Stimulated activated CD4-positive, alpha-beta T cell treated with anti-CD3 and anti-CD28 coated beads, Interleukin-4, amount 100 ng/mL, for 4 hours (primary cell): ENCODE measurements at places on chromosomes 6 and 20.

- DNase-seq: no peak
Observed at GRCh38 chr6:118864341-118865099, 29.4 kb upstream of the ASF1A start.

GRCh38 chr6:75220357-75220756 lies 14.5 kb upstream of the COL12A1 start:
- no peak for DNase-seq

DNA sequence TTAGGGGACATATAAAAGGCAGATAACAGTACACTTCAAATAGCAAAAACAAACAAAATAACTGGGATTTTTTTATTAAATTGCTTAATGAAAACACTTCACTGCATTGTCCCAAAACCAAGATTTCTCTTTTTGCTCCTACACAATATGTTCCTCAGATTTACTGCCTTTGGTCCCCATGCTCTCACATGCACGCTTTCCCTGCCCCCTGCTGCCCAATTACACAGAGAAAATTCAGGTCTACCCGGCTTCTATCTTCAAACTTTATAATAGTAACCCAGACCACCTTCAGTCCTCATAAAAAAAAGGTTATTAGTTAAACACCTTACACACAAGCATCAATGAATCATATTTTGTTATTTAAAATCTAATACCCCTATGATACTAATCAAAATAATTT lies 673.8 kb upstream of the HS3ST5 start:
- no peak for DNase-seq

- no peak for DNase-seq
Observed at GRCh38 chr6:106045077-106045476, 41.1 kb upstream of the PRDM1 start.

- DNase-seq: no peak
Observed at GRCh38 chr6:104736545-104736944, 123.2 kb downstream of the HACE1 start.

DNA sequence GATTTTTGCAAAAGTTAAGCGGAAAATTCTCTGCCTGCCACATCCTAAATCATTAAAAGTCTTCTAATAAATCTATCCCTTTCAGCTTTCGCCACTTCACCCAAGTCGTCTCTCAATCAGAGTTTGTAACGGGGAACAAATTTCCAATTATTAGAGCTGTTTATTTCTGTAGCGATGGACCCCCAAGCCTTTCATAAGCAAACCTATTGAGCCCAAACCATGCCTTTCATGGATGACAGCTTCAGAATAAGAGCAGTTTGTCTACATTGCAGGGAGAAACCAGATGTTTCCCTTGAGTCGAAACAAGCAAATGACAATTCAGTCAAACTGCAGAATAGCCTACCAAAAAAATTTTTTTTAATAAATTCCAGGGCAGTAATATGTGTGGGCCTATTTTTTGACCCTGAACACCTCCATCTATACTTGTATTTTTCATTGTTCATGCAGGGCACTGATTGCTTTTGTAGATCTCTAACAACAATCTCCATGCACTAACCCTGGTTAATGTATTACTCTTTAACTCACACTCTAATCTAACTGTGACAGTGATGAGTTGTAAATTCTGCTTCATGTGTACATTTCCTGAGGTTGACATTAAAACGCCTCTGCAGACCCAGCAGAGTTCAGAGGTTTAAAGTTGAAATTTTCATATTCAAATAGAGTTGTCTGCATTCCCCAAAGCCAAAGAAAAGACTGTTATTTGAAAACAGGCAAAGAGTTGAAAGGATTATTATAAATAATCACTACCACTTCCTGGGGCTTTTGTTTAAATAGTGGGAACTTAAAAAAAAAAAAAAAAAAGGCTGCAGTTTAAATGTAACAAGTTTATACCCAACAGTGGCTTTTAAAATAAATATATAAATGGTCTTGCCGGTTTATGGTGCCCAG lies 64.5 kb downstream of the ATP9A start:
- DNase-seq: no peak

DNA sequence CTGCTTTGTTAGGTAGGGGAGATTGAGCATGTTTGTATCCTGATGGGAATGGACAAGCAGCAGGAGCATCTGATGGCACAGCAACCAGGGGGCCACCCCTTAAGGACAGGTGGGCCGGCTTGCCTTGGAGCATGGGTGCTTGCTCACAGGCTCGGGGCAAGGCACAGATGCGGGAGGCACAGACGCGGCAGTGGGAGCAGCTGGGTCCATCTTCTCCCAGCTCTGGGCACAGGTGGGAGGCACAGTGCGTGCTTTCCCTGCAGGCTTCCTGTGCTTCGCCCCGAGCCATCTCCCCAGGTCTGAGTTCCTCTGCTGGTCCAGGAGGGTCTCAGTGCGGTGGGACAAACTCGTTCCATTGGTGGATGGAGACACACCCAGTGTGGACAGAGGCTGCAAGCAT lies 73.6 kb upstream of the BHLHE23 start:
- no peak for DNase-seq

DNA sequence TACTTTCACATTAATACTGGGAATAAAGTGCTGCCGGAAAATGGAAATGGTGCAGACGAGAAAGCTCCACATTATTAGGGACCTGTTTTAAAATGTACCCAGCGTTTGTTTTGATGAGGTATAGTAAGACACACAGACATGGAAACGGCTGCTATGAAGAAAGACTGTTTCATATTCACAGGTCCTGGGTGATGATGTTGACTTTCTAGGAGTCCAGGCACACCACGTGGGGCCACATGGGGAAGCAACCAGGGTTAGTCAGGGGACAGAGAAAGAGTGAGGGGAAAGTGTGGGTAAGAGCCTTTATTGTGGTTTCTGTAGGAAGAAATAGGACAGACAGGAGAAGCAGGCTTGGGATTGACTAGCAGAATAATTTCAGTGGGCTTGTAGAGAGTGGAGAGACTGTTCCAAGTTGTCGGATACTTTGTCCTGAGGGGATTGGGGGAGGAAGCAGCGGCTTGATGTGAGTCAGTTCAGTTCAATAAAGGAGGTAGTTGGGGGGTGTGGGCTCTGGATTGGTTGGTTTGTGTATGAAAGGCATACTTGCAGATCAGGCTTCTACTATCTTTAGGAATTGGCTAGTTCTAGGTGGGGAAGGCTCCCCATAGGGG lies 112.0 kb upstream of the MCHR2 start:
- no peak for DNase-seq

- DNase-seq: no peak
Observed at GRCh38 chr6:69825904-69826303, 29.1 kb upstream of the LMBRD1 start.

- no peak for DNase-seq
Observed at GRCh38 chr6:43123461-43124314, 47.4 kb upstream of the SRF start.

- DNase-seq: no peak
Observed at GRCh38 chr6:136499370-136499769, 50.9 kb downstream of the MAP7 start.

DNA sequence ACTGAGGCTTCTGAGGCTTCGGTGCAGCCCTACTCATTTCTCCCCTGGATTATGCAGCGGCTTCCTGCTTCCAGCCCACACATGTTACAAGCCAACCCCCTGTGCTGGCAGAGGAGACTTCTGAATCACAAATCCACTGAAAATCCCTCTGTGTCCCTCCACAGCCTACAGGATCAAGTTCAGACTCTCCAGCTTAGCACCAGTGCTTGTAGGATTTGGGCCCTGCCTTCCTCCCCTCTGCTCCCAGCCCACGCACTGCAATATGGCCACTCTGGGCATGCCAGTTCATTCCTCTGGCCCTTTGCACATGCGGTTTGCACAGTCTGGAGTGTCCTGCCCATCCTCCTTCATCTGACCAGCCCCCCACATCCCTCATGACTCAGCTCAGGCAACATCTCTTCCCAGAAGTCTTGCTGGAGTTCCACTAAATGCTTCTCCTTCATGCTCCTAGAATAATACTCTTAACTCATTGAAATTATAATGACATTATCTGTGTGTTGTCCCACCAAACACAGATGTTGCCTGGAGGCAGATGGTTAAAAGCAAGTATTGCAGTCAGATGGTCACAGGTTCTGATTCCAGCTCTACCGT lies 15.9 kb upstream of the MDGA1 start:
- no peak for DNase-seq

GRCh38 chr6:83042467-83043053 lies 23.1 kb downstream of the UBE3D start:
- no peak for DNase-seq

DNA sequence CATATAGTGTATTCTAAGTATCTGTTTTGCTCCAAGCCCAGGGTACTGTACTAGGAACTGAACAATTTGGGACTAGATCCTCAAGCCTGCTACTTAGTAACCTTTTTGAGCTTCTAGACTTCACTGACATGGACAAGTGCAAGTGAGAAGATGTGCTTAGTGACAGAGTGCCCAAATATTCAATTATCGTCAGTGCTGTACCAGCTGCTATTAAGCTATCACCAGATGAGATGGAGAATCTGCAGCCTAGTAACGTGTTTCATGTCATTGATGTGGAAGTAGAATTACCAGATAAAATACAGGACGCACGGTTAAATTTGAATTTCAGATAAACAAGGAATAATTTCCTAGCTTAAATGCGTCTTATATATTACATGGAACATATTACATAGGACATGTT lies 218.3 kb downstream of the ARID1B start:
- DNase-seq: no peak

GRCh38 chr6:130929036-130929678 lies 102.0 kb downstream of the SMLR1 start:
- no peak for DNase-seq

DNA sequence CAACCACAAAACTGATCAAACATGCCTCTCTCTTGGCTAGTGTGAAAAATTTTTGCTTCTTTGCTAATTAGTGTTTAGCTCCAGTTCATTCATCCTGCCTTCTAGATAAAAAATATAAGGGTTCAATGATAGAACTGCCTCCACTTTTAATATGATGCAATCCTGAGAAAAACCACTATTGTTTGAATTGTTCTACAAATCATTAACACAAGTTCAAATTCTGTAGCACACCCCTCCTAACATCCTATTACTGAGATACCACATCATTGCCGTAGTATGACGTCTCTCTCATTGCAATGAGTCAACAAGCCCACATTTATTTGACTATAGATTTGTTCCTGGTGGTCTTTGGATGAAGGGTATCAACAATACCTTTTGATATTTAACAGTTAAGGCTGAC lies 365.8 kb upstream of the OPRM1 start:
- DNase-seq: no peak

GRCh38 chr6:168137024-168137423 lies 58.0 kb upstream of the FRMD1 start:
- DNase-seq: no peak

- DNase-seq: no peak
Observed at GRCh38 chr20:48906221-48906877, 15.2 kb upstream of the ARFGEF2 start.

DNA sequence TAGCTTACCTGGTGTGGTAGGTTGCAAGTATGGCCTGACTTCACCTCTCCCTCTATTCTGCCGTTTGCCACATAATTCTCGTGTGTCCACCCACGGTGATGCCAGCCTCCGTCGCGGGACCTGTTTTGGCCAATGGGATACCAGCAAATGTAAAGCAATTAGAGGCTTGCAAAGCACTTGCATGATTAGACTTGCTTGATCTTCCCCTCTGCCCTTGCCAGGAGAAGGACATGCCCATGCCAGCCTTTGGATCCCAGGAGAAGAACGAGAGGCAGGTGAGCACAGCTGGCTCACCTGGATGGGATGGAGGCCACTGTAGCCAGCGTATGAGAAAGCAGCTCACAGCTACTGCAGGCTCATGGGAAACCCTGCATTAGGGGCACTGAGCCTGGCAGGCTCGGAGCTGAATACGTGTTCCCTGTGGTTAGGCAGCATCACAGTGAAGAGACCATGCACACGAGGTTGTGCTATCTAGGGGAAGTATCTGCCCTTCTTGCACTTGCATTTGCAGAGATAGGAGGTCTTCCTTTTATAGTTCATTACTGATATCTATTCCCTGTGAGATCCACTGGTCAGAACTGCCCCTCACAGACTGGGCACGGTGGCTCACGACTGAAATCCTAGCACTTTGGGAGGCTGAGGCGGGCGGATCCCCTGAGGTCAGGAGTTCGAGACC lies 62.4 kb downstream of the TMEM242 start:
- no peak for DNase-seq

DNA sequence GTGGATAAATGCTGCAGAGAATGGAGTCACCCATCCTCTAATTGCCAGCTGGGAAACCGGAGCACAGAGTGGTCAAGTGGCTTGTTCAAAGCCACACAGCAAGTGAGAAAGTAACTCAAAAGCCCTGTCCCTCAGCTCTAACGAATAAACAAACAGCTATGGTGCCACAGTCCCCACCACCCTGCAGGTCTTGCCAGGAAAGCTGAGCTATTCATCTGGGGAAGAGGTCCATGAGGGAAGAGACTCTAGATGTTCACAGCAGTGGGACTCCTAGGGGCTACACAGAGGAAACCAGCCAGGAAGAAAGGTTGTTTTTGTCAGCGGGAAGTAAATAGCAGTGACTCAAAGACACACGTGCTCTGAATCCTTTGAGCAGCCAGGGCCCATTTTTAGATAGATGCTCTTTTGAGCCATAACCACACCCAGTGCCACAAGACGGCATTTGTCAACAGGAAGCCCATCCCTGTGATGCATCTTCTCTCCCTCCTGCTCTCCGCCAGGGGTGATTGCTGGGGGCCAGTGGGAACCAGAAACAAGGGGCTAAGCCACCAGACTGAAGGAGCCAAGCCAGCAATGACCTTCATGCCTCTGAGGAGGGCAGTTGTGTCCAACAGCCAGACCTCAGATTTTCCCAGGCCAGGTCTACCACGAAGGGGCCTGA lies 32.4 kb upstream of the TCP11 start:
- no peak for DNase-seq

DNA sequence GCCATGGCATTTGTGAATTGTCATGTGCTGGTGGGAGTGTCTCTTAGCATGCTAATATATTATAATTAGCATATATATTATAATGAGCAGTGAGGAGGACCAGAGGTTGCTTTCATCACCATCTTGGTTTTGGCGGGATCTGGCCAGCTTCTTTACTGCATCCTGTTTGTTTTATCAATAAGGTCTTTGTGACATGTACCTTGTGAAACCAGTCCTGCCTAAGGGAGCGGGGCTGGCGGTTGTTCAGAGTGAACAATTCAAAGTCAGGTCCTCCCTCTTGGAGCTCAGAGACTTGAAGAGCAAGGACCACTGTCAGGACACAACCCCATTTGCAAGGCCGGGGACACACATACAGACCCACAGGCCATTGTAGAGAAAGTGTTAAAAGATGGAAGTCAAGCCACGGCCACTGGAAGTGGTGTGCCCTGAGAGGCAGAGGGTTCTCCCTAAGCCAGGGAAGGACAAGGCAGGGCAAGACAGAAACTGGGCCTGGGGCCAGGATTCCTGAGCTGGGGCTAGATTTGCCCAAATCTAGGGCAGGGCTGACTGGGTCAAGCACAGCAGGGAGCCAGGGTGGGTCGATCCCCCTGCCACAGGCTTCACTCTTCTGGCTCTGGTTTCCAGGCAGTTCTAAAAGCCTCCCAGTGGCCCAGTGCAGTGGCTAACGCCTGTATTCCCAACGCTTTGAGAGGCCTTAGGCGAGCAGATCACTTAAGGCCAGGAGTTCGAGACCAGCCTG lies 14.2 kb downstream of the SLC52A3 start:
- DNase-seq: no peak

DNA sequence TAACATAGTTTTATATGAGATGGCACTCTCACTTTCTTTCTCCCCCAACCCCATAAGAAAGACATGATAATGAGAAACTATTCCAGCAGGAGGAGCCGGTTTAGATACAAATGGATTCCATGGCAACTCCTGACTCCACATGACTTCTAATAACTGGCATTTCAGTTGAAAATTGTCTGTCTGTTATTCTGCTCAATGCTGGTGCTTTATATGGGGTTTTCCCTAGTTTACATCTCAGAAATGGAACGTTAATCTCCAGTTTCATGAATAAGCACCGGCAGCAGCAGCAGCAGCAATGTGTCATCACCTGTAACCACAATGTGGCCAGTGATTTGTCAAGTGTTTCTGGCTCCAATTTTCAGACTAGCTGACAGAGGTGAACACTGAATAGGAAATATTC lies 8.0 kb upstream of the SIM1 start:
- no peak for DNase-seq
